DMS79 treated with DMSO at 0.1 percent for 48 hours (cell line): ENCODE measurements at places on chromosomes 11 and 22.

GRCh38 chr11:47691979-47692378 lies 23.2 kb downstream of the AGBL2 start:
- no peak for DNase-seq

- DNase-seq: no peak
Measured at GRCh38 chr11:40241524-40242051, 1217.9 kb downstream of the LRRC4C start.

GRCh38 chr22:21074102-21074715 lies 28.5 kb downstream of the LRRC74B start:
- no peak for DNase-seq

GRCh38 chr22:25702040-25702439 lies 39.9 kb upstream of the MYO18B start:
- DNase-seq: peak; percentile 2

DNA sequence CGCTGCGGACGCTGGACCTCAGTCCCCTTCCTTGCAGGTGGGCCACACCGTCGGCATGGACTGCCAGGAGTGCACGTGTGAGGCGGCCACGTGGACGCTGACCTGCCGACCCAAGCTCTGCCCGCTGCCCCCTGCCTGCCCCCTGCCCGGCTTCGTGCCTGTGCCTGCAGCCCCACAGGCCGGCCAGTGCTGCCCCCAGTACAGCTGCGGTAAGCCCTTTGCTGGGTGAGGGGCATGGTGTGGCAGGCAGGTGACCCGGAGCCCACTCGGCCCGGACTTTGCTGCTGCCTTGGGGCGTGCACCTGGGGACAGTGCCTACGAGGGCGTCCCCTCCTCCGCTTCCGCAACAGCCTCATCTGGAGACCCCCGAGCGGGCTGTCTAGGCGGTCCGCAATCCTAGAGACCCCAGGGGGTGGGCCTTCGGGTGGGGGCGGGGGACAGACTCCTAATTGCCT lies 25.4 kb upstream of the MUC5B start:
- DNase-seq: no peak
